ENCODE measurements at places on chromosomes 7 and 10.

DNA sequence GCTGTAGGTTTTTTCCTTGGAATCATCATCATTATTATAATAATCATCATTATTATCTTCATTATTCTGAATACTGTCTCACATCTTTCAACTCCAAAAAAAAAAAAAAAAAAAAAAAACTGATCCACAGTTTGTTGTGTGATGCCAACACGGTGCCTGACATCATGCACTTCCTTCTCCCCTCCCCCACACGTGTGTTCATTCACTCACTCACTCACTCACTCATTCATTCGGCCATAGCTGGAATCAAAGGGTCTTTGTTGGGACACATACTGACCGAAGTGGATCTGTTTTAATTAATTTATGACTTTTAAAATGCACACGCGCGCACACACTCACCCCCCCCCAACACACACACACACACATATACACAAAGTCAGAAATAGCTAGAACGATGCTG is 177.8 kb downstream of the PIP4K2A start:
- no peak for DNase-seq

DNA sequence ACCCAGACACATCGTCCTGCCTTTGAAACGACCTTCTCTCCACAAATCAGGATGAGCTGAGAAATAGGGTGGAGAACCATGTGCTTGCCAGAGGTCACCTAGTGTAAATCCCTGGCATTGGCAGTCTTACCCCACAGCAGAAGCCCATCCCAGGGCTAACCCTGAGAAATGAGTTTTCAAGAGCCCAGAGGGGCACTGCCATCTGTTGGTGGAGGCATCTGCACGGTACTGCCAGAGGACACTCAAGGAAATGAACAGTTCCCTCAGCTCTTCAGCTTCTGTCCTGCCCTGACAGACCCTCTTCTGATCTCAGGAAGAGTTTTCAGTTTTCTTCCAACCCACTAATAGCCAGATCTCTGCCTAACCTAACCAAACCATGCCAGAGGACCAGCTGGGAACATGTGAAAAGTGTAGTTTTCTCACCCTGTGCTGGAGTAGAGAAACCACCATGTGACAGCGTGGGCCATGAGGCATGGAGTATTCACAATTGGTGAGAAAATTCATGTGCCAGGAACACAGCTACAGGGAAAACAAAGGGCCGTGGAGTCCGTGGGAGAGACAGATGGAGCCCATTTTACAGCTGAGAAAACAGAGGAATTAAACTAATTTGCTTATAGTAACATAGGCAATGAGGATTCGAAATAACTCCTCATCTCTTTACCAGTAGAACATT is 37.7 kb upstream of the ITPRID1 start:
- DNase-seq, result no peak

DNA sequence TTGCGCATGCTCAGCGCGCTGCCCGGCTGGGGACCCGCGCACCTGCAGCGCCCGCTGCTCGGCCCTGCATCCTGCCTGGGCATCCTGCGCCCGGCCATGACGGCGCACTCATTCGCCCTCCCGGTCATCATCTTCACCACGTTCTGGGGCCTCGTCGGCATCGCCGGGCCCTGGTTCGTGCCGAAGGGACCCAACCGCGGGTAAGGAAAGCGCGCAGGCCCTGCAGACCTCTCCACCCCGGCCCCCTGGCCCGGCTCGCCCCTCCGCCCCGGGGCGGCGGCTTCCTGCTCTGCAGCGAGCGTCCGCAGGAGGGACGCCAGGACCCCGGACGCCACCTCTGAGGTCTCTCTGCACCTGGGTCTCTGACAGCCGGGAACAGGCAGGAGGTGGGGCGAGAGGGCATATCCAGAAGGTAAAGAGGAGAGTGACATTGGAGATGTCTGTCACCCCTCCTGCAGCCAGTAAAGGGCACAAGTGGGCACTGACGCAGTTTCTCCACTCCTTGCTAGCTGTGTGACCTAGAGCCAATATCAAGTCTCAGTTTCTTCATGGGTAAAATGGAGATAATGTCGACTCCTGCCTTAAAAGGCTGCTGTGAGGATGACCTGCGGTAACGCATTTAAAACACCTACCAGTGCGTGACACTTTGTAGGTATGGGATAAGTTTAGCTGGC is 338 bp downstream of the ATP6V0E2 start:
- DNase-seq, result no peak

GRCh38 chr10:129978980-129979379 is 14.9 kb upstream of the EBF3 start:
- no peak for DNase-seq

DNA sequence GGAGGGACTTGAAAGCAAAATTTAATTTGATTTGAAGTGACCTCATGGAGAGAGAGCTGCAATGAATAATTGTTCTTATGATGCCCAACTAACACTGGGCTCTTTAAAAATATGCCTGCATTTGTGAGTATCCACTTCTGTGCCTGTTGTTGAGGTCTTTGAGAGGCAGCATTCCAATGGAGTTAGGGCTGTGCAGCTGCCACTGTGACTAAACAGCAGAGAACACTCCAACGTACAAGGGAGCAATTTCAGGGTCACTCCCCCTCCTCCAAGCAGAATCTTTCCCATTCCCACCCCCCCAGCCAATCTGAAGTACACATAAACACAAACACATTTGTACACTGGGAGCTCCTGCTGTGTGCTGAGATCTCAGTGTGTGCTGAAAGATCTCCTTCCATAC is 28.0 kb upstream of the GSAP start:
- DNase-seq, result no peak

GRCh38 chr7:6460303-6460702 is 12.5 kb upstream of the DAGLB start:
- no peak for DNase-seq

DNA sequence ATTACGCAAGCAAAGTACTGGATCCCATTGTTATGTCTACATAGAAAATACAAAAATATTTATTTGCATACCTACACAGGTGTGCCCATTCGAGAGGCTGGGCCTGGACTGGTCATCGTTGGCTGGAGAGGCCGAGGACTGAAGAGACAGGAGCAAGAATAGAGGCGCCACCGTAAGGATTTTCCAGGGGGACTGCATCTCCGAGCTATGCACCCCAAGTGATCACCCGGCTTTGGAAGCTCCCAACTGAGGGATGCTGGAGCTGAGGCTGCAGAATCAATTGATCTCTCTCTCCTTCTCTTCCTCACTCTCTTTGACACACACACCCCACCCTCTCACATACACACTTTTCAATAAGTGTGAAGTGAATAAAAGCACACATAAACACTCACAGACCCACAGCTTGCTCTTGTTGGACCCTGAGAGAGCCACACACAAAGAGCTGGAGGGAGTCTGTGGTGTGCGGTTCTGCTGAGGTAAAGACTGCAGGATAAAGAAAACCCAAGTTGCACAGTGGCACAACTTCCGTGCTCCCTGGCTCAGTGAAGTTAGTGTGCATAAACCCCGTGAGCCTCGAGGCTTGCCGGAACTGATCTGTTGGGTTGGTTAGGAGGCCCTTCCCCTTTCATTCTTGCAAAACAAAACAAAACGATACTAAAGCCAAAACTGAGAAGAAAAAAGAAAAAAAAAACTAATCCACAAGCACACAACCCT is at the start of gene AOAH:
AOAH (minus strand) TSS at position 544 of the 714 bp plus-strand sequence; CDS start at position 198, 346 bp downstream.
- DNase-seq, result peak; percentile 91

GRCh38 chr7:9945857-9946256 is 1027.8 kb upstream of the PHF14 start:
- DNase-seq, result no peak

- DNase-seq, result no peak
These were observed 88.9 kb downstream of the KCNMA1 start for GRCh38 chr10:77548671-77549070.

GRCh38 chr7:115654384-115655214 is 376.0 kb downstream of the TFEC start:
- no peak for DNase-seq

DNA sequence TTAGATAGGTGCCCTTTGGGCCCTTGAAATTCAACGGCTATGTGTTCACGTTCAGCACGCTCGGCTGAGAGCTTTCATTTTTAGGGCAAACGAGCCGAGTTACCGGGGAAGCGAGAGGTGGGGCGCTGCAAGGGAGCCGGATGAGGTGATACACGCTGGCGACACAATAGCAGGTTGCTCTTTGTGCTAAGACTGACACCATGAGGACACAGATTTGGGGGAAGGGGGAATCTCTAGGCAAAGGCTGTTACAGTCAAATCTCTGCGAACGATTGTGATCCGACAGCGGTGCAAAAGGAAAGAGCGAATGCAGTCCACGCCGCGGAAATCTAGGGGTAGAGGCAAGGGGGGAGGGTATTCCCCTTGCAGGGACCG is 667 bp downstream of the KLLN start:
- no peak for DNase-seq

GRCh38 chr7:3027005-3027845 is 16.4 kb downstream of the CARD11 start:
- no peak for DNase-seq

DNA sequence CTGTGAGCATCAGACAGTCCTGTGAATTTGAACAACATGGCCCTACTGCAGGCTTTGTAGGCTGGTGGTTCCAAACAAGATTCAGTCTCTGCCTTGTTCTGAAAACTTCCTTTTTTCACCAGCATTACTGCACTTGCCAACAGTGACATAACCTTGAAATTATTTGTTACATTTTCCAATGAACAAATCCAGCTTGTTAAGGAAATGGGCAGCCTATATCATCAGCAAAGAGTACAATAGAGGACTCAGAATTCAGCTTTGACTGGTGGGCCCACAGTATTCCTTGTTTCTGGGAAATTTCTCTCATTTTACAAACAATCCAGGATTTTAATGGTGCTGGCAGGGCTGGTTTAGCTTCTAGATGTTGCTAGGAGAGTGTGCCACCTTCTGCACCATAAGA is 703.7 kb upstream of the FZD8 start:
- no peak for DNase-seq

DNA sequence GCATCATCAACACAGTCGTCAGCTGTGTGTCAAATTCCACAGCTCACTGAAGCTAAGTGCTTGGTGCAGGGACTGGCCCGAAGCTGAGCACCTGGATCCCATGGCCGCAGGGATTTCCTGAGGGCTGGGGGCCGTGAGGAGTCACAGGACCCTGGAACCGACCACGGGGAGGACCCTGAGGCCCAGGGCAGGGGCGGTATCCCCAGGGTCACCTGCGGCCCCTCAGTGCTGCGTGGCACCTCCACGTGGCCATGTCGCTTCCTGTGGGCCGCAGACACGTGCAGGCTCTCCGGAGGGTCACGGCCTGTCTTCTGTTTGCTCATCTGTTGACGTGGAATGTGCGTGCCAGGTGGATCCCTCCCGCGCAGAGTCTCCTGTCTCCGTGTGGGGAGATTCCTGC is 53.4 kb downstream of the NKX6-2 start:
- no peak for DNase-seq

DNA sequence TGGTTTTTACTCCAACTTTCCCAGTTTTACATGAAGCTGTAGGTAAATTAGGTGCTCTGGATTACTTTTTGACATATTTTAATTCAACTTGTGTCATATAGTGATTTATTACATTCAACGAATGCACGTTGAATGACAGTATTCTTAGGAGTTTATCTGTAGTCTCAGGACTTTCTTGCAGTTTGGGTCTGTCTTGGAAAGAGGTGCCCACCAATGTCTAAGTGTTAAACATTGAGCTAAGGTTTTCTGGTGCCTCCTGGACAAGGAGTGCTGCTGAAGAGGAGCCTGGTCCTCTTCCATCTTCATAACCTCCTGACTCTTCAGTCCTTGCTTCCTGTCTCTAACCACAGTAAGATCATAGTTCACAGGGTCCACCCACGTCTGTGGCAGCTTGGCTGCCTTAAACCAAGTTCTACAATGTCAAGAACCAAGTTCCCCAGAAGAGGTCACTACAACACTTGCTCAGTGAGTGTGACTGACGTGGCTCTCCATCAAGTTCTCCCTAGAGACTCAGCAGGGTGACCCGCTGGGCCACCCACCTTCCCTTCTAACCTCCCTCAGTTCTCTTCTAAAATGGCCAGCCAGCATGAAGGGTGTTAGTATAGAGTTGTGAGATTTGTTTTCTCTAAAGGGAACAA is 6.1 kb downstream of the NPY start:
- peak; percentile 96 for DNase-seq

- DNase-seq, result no peak
These were observed 124.9 kb downstream of the DLG5 start for GRCh38 chr10:77801474-77802161.

GRCh38 chr10:2547606-2548005 is 519.7 kb upstream of the PFKP start:
- no peak for DNase-seq

GRCh38 chr7:73717991-73718405 is 1.5 kb downstream of the STX1A start:
- peak; percentile 58 for DNase-seq

DNA sequence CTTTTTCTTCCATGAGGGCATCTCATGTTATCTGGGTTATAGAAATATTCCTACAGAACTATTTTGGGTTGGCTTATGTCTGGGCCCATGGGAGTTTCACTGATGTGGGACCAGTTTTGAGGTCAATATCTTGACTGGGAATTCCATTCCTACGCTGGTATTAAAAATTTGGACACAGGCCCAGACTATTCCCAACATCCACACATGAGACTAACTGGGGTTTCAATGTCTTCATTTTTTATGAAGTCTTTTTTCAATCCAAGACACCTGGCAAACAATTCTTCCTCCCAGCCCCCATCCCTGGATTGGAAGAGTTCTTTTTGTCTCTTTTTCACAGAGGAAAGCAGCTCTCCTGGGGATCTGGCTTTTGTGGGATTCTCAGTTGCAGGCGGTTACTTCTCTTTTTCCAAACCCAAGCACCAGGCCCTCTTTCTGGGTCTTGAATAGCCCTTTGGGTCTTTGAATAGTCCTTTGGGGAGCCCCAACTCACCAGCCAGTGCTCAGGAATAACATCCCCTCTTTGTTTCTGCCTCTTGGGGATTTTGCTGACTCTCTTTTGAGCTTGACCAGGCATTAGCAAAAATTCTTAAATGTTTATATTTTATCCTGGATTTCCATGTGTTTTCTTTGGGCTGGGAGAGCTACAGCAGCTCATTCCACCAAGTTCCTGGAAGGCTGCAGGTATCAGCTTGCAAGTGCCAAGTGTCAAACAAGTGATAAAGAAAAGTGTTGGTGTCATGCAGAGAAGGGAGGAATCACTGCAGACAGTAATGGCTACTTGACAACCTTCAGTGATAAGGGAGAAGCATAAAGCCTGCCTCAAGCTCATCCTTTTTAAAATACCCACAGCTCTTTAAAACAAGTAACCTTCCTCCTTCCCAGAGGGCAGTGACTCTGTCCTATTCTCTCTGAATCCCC is 234.3 kb downstream of the ADAM12 start:
- no peak for DNase-seq
